Mesenchymal stem cell (in vitro differentiated cells and primary cell): ENCODE measurements at places on chromosomes 11 and 22.

DNA sequence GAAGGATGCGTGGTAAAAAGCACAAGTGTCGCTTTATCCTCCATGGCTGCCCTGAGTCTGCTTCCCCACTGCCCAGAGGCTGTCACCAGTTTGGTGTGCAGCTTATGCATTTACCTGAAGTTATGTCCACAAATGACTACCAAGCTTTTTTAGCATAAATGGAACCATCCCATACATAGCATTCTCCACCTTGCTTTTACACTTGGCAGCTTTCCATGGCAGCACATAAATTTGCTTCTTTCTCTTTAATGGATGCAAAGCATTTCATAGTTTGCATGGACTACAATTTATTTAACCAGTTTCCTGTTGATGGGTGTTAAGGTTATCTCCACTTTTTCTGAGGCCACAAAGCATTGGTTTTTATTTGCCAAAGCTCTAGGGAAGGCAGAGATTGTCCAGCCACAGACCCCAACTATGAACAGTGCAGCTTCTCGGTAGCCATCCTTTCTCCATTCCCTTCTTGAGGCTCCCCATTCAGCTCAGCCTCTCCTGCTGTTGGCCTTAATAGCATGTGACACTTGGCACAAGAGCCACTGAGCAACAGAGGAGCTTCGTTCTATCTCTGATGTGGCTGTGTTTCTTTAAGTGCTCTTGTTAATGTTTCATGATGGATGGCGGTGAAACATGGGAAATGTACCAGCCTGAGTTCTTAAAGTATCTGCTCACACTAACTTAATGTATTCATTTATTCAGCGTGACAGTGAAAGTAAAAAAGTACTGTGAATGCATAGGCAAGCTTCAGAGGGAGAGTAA, 59.8 kb upstream of the NAV2 start:
- DNase-seq: no peak

DNA sequence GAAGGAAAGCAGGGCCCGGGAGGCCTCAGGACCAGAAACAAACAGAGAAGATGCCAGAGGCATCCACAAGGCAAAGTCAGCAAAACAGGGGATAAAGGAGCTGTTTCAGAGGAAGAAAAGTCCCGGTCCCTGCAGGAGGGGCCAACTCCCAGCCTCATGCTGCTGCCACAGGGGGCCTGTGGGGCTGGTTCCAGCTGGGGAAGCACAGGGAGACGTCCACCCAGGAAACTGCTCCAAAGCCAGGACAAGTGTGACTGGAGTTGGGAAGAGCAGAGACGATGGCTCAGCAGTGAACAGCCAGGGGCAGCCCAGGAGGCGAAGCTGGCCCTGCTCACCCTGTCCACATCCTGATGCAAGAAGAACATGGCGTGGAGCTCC, 454.4 kb downstream of the BRD1 start:
- no peak for DNase-seq

DNA sequence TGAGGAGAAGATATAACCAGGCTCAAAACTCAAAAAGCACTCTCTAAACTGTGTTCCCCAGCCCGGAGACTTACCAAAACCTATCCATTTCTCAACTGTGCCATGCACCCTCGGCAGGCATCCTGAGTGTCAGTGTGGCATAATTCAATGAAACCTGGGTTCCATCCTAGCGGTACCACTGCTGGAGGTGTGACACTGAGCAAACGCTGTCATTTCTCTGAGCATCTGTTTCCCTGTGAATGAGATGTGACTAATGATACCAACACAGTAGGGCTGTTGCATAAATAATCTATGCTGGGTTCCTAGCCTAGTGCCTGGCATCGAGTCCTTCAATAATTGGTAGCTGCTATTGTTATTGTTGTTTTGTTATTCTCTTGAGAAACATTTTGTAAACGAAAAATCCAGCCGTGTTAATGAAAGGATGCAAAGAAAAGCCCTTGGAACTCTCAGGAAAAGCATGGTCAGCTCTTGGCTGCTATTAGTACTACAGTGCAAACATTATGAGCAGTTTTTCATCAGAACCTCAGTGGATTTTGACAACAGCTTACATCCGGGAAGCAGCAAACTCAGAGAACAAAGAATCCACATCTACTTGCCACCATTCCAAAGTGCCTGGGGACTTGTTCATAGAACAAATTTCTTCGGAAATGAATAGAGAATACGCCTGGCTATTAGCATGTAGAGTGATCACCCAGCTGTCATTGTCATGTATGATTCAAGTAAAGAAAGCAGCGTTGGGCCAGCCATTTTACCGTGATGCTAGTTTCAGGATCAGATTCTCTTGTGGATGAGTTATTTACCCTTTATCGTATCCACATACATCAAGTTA, 53.7 kb downstream of the TECTA start:
- no peak for DNase-seq

- DNase-seq: no peak
Measured at GRCh38 chr11:56923116-56923515, 65.6 kb upstream of the OR5AK2 start.

- DNase-seq: no peak
Measured at GRCh38 chr11:111107501-111107900, 138.0 kb upstream of the POU2AF2 start.

- peak; percentile 94 for DNase-seq
Measured at GRCh38 chr22:31173386-31174145, 13.6 kb downstream of the RNF185 start.
